ENCODE measurements at places on chromosomes 7 and 10.

GRCh38 chr10:5987747-5988146 lies 10.4 kb upstream of the IL15RA start:
- peak; percentile 28 for DNase-seq

DNA sequence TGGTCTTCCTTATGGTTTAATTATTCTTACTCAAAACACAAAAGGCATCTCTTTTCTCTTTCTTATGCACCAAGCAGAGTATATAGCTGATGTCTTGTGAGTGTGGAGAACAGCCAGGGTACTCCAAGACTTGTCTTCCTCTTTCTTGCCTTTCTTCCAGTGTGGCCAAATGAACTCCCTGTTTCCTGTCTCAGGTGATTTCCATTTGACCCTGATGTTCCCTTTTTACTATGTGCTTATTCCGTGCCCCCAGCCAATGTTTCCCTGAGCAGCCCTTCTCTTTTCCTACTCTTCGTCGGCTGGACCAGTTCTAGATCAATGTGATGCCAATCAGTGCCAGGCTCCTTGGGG lies 12.6 kb downstream of the OR9A4 start:
- no peak for DNase-seq

DNA sequence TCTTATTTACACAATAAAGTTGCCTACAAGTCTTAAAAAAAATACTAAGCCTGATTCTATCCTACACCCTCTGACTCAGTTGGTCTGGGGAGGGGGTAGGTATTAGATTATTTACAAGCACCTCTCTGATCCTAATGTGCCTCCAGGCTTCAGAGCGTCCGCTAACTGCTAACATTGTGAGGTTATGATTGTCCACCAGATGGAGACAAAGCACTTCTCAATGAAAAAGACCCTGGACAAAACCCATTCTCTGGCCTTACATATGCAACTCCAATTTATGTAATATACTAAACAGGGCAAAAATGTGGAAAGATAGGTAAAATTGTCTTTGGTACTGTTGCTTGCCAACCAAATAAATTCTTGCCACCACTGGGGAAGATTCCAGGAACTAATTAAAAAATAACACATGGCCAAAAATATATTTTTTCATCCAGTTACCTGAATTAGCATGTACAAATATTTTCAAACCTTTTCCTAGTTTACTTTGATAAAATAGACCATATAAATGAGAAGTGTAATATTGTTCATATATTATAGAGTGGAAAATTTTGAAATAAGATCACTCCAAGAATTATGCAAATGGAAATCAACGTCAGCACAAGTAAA lies 92.4 kb downstream of the KIF20B start:
- peak; percentile 89 for DNase-seq

- no peak for DNase-seq
Observed at GRCh38 chr7:117780832-117781231, 92.4 kb downstream of the CTTNBP2 start.

DNA sequence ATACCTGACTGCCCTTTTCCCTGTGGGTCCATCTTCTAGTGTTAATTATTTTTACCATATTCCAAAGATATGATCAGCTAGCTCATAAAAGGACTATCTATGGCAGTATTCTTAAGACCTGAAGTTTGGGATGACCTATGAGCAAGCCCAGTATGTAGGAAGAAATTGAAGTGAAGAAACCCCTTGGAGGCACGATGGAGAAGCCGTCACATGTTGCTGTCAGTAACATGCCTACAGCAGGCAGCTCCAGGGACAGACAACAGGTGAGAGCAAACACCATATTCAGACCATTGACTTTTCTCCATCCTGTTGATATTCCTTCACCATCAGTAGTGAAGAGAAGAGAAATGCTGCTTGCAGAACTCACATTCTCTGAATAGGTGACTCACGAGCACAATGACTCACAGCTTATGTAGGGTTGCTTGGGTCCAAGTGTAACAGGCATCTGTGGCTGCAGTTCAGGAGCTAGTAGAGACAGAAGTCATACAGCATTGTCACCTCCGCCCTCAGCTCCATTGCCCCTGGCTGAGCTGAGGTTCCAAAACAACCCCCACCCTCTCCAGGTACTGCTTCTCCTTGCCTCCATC lies 8.4 kb upstream of the LYZL2 start:
- DNase-seq = no peak

GRCh38 chr10:131141645-131142516 lies 169.6 kb downstream of the TCERG1L start:
- DNase-seq = no peak

GRCh38 chr10:29324220-29324841 lies 35.5 kb downstream of the LYZL1 start:
- DNase-seq = no peak

DNA sequence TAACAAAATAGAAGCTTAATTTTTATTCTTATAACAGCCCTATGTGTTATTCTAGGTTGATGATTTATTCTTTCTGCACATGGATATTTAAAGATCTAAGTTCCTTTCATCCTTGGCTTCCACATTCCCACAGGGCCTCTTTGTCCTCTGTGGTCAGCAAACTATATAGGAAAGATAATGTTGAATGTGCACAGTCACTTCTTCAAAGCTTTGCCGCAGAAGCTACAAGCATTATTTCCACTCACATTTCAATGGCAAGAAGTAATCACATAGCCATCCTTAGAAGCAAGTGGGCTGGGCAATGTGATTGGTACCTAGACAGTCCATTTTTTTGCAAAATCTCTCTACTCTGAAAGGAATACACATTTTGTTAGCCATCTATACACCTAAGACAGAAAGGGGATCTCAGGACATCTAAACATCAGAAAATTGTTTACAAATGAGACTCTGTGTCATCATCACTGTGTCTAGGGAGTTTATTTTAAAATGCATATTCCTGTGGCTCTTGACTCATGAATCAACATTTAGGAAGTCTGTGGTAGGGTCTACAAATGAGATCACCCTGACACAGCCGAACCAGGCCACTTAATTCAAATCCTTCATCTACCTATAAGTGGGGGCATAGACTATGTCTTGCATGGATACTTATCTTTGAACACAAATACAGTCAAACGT lies 1060.5 kb downstream of the XPNPEP1 start:
- DNase-seq = no peak

GRCh38 chr7:158010961-158011693 lies 576.5 kb downstream of the PTPRN2 start:
- no peak for DNase-seq

DNA sequence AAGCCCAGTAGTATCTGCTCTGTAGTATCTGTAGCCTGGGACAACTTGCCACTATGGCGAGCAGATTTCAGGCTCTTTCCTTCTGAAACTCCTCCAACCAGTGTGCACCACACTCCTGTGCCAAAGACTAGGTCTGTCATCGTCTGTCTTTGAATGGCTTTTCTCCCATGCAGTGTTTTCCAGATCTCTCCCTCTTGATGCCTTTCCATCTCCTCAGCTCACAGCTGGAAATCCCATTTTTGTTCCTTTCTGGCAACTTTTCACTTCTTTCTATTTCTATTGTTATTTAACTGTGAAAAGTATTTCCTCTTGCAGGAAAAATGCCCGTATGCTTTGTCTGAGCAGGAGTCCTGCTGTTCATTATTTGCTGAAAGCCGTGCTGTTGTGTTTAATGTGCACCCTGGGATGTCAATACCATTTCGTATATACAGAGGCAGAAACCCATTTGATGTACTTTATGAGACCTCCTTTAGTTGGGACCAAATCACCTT lies 373.7 kb downstream of the PHTF2 start:
- DNase-seq = no peak

GRCh38 chr10:104440221-104440620 lies 86.6 kb downstream of the CFAP58 start:
- no peak for DNase-seq

- peak; percentile 10 for DNase-seq
Observed at GRCh38 chr7:147279964-147280374, 1163.4 kb downstream of the CNTNAP2 start.

GRCh38 chr7:87784424-87784823 lies 91.7 kb downstream of the SLC25A40 start:
- DNase-seq = no peak

- no peak for DNase-seq
Observed at GRCh38 chr7:156472267-156472666, 168.3 kb upstream of the RNF32 start.

DNA sequence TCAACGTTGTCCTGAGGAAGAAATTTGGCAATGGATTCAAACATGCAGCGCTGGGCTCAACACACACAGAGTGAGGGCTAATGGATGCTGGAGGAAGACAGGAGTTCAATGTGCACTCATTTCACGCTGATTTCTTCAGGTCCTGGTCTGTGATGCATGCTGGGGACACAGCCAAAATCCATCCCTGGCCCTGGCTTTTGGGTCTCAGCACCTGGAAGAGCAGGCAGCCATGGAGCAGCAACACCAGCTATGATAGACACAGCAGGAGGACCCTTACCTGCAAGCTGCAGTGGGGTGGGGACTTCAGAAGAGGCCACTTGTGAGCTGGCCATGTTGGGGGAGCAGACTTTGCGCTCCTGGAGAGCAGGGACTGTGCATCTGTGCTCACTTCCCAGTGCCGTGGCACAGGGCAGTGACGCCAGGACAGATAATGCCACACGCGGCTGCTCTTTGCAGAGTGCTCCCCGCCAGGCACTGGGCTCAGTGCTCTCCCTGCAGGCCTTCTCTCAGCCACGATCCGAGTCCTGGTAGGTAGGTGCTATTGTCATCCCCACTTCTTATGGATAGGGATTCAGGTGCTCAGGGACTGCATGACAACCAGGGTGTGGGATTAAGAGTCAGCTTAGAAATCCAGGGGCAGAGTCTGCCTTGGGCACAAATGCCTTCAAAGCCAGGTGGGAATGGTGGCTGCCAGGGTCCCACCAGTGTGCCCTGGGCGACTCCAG lies 138.8 kb upstream of the UNC5B start:
- no peak for DNase-seq

GRCh38 chr10:1284076-1284475 lies 227.9 kb downstream of the WDR37 start:
- no peak for DNase-seq

DNA sequence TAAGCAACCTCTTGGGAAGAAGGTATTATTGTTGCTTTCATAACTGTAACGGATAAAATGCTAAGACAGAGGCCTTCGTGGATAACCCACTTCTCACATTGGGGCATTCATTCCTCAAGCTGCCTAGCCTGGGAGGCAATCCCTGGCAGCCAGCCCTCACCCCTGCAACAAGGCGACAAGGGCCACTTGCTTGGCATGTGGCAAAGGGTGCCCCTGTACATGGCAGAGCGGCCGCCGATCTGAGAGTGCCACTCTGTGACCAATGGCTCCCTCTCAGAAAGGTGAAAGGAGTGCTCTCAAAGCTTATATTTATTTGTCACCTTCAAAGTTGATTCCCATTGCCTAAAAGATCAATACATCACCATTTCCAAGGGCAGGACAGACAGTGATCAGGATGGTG lies 31.9 kb downstream of the EBF3 start:
- no peak for DNase-seq

DNA sequence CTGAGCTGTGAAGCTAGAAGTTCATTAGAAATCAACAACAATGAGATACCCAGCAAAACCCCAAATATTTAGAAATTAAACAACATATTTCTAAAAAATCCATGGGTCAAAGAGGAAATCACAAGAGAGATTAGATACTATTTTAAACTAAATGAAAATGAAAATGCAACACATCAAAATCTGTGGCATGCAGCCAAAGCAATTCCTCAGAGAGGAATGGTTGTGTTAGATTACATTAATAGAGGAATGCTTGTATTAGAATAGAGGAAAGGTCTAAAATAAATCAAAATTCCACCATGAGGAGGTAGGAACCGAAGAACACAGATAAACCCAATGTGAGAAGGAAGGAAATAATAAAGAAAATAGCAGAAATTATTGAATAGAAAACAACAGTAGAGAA lies 642.1 kb upstream of the GALNT17 start:
- no peak for DNase-seq

- no peak for DNase-seq
Observed at GRCh38 chr7:98613601-98614425, 3.3 kb upstream of the NPTX2 start.

GRCh38 chr7:12570168-12570533 lies 369 bp upstream of the SCIN start:
- DNase-seq = peak; percentile 83

DNA sequence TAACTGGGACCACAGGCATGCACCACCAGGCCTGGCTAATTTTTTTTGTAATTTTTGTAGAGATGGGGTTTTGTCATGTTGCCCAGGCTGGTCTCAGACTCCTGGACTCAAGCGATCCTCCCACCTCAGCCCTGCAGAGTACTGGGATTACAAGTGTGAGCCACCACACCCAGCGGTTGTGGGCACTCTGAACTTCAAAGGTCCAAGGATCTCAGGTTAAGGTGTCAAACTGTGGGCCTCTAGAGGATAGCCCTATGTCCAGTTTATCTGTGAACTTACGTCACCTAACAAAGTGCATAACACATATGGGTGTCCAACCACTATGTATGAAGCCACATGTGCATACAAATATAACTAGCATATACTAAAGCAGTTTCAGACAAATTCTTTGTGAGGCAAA lies 3.2 kb upstream of the IL2RA start:
- DNase-seq = no peak

DNA sequence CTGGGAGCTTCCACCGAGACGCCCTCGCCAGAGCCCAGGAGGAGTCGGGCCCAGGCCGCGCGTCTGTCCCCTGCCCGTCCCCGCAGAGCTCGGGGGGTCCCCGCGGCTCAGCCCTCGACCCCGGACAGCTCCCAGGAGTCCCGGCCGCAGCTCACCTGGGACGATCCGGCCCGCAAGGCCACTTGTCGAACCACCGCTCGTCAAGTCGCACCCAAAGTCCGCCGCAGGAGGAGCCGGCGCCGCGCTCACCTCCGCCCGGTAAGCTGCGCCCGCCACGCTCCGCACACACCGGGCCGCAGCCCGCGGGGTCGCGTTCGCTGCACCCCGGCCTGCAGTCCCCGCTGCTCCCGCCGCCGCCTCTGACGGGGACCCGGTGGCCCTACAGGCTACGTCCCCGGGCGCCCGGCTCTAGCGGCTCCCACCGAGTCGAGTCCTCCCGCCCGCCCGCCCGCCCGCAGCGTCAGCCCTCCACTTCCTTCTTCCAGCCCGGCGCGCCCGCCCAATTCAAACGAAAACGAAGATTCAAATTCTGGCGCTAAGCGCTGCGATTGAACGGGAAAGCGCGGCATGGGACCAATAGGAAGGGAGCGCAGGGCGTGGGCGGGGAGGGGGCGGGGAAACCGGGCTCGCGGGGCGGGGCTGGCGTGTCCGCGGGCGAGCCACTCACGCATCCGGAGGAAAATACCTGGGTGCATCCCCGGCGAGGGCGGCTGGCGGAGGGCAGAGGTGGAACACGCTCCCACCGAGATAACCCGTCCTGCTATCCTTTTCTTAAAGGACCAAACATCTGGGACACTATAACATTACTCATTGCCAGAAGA lies at the start of gene MKI67:
Gene MKI67, minus strand, starts transcription at position 480 of the 821 bp plus-strand sequence. CDS start 756 bp downstream, outside the sequence.
- DNase-seq = peak; percentile 96

- DNase-seq = no peak
Observed at GRCh38 chr10:71237843-71238623, 25.7 kb downstream of the UNC5B start.

GRCh38 chr7:116052006-116052405 lies 21.4 kb upstream of the TFEC start:
- DNase-seq = no peak

DNA sequence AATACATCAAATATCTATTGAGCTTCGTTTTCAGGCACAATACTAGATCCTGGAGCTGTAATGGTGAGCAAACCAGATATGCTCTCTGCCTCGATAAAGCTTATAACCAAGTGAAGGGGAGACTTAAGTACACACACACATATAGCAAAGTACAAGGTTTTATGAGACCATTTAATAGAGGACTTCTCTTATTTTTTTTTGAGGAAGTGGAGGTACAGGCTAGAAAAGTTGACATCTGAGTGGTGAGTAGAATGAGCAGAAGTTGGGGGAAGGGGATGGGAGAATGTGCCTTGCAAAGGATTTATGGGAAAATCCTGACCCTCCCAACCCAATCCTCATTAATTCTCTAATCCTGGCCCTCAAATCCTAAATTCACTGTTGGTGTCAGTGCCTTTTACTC lies 7.7 kb downstream of the CCDC136 start:
- no peak for DNase-seq
